ENCODE measurements at places on chromosomes 5 and 9. TPM values are rescaled to one million over a fixed set of nuclear protein-coding genes. Genes with fewer than 3 reads are reported as not detected.

DNA sequence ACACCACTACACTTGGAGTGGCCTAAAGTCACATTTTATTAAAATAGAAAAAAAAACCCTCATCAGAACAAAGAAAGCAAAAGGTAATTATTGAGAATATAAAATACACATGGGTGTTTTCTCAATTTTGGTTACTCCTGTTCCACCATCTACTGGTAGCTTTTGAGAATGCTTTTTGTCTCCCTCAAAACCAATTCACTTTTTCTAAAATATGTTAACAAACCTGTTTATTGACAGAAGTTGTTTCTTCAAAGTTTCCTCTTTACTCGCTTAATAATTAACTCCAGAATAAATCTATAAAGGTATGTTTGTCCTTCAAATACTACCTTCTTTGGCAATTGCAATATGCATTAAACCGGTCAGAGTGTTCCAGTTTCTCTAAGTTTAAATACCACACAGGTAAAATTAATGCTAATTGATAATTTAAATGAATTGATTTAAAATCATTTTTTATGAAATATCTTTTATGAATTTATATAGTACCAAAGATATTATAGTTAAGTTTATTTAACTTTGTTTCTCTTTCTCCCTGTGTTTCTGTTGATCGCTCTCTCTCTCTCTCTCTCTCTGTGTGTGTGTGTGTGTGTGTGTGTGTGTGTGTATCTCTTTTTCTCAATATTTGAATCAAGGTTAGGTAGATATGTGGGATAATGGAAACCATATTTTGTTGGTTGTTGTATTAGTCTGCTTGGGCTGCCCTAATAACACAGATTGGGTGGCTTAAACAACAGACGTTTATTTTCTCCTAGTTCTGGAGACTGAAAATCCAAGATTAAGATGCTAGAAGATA lies 487.4 kb downstream of the PRDM9 start:
- no peak for DNase-seq
- H3K36me3 ChIP-seq: no peaks in the 10 kb centered on the region
- H3K27ac ChIP-seq: no peak overlapping the region

The BARHL1 gene
- not detected for polyA plus RNA-seq

DNA sequence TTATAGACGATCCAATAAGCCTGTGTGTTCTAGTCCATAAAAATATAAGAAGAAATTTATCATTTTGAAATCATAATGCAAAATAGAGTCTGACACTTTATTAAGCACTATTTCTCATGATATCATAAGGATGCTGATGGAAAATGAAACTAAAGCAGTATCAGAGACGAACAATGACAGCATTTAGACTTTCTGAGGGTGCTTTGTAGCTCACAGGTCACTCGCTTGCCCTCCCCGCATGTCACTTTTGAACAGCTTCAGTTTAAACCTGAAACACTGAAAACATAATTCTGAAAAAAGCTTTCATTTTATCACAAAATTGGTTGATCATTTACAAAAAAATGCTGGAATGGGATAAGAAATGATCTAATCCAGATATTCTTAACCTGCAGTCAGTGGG lies 247.1 kb downstream of the EBF1 start:
- no peaks in the 10 kb centered on the region for H3K4me1 ChIP-seq
- no peaks in the 10 kb centered on the region for H3K36me3 ChIP-seq
- H3K4me3 ChIP-seq: no peak overlapping the region
- DNase-seq: no peak
- no peak overlapping the region for H3K27ac ChIP-seq

The LCN9 gene
- polyA plus RNA-seq: not detected

DNA sequence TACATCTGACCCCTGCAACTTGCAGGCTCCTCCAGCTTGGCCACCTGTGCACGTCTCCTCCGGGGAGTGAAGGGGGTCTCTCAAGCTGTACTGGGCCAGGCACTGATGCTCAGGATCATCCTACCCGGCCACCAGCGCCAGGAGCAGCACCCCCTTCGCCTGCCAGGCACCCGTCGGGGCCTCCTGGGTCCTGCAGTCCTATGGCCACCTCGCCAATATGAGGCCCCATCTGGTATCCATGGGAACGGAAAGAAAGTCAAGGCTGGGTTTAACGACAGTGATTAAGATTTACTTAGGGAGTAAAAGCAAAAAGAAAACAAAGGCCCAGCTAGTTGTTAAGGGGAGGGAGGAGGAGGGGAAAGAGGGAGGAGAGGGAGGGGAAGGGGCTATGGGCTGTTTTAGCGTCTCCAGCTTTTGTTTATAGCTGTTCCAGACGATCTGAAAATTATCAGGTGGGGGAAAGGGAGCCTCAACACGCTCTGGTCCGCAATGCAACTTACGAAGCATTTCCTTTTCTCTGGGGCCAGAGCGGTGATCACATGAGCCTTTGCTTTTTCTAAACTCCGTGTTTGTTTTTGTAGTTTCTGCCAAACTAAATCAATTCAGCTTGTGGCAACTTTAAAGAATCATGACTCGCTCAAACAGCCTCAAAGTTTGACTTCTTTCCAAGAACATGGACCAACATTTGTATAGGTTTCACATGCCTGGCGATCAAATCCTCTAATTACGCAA lies 132.4 kb downstream of the ROR2 start:
- H3K4me3 ChIP-seq: no peak overlapping the region
- no peak for DNase-seq
- H3K4me1 ChIP-seq: no peaks in the 10 kb centered on the region
- H3K27ac ChIP-seq: no peak overlapping the region
- no peaks in the 10 kb centered on the region for H3K27me3 ChIP-seq
- H3K36me3 ChIP-seq: no peaks in the 10 kb centered on the region

- H3K4me3 ChIP-seq: no peak overlapping the region
- H3K36me3 ChIP-seq: no peaks in the 10 kb centered on the region
- no peaks in the 10 kb centered on the region for H3K27me3 ChIP-seq
- peaks cover 89% of the 10 kb centered on the region for H3K4me1 ChIP-seq
- DNase-seq: no peak
Observed at GRCh38 chr9:114177423-114178064, 22.2 kb downstream of the COL27A1 start.

- H3K27ac ChIP-seq: no peak overlapping the region
- H3K4me3 ChIP-seq: no peak overlapping the region
- no peaks in the 10 kb centered on the region for H3K36me3 ChIP-seq
- no peaks in the 10 kb centered on the region for H3K4me1 ChIP-seq
- no peak for DNase-seq
Observed at GRCh38 chr5:180959661-180960060, 29.0 kb upstream of the BTNL3 start.

The PDE6A gene
- not detected for polyA plus RNA-seq

GRCh38 chr5:8192840-8193239 lies 323.9 kb downstream of the MTRR start:
- H3K27ac ChIP-seq: no peak overlapping the region
- no peaks in the 10 kb centered on the region for H3K27me3 ChIP-seq
- H3K36me3 ChIP-seq: no peaks in the 10 kb centered on the region
- H3K4me1 ChIP-seq: no peaks in the 10 kb centered on the region
- H3K4me3 ChIP-seq: no peak overlapping the region

DNA sequence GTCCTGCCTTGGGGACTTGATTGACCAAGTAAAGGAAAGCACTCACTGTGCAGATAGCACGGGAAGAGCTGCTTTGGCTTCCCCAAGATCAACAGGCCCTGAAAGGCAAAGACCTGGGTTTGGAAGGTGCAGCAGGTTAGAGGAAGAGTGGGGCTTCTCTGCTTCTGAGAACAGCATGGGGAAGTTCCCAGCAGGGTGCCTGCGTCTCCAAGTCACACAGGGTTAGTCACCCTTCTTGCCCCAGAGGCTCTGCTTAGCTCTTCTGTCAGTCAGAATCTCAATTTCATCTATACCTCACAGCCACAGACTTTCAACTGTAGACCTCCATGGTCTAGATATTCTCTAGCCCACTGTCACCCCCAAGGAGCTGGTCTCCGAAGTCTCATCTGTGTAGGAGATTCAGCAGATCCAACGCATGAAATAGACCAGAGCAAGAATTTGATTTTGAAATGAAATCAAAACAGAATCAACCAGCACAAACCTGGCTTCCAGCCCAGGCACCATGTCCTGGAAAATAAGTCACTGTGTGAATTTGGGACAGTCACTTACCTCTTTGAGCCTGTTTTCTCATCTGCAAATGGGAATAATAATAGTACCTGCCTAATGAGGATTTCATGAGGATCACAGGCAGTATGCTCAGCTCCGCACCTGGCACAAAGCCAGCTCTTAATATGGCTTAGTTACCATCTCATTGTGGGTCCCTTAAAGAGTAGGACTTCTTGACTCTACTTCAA lies 64.0 kb downstream of the SFXN1 start:
- no peaks in the 10 kb centered on the region for H3K36me3 ChIP-seq
- H3K27me3 ChIP-seq: peaks cover 7% of the 10 kb centered on the region
- no peak overlapping the region for H3K4me3 ChIP-seq
- no peak overlapping the region for H3K27ac ChIP-seq

- no peak for DNase-seq
- no peaks in the 10 kb centered on the region for H3K27me3 ChIP-seq
- H3K4me3 ChIP-seq: no peak overlapping the region
- peaks cover 26% of the 10 kb centered on the region for H3K4me1 ChIP-seq
- H3K36me3 ChIP-seq: no peaks in the 10 kb centered on the region
Observed at GRCh38 chr9:15293804-15294316, 13.2 kb downstream of the TTC39B start.

The ORM2 gene
- 7,373 TPM for polyA plus RNA-seq

DNA sequence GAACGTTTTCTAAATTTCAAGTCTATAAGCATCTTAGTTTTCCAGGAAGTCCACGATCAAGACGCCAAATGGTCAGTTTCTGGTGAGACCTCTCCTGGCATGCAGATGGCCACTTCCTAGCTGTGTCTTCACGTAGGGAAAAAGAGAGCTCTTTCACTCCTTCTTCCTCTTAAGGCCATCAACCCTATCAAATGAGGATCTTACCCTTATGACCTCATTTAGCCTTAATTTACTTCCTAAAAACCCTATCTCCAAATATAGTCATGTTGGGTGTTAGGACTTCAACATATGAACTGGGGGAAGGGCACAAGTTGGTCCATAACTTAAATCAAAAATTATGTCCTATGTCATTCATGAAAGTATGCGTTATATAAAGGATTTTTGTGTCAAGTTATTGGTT lies 229.5 kb downstream of the ARL15 start:
- no peaks in the 10 kb centered on the region for H3K4me1 ChIP-seq
- no peaks in the 10 kb centered on the region for H3K36me3 ChIP-seq

DNA sequence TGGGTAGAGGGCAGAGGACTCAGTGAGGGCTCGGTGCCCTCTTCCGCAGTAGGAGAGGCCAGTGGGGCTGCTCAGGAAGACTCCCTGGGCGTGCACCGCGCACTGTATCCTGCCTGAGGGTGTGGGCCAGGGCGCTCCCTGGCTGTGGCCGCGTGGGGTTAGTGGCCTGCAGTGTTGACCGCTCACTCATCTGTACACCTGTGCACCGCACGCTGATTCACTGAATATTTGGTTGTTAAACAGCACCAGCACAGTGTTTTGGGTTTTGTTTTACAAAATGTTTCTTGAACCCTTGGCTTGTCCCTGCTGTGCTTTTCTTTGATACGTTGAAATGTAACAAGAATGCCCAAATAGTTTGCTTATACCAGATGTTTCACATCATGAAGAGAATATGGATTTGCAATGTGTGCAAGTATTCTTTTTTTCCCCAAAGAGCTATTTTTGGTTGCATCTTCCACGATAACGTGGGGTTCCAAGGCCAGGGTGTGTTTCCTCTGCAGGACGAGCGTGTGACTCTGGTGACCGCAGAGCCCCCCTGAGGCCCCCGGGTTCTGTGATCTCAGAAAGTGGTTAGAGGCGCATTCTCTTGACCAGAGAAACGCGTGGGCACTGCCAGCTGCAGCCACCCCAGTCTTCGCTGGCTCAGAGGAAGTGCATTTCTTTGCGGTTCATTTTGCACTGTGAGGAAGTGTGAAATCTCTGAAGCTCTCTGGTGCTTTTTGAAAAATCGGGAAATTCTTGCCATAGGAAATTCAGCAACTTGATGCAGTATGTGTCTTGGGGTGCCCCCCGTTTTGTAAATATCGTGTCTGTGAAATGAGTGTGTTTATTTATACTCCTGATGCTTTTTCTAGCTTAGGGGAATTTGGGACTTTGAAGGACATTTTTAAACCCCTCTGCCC lies 46.9 kb downstream of the AHRR start:
- no peaks in the 10 kb centered on the region for H3K36me3 ChIP-seq
- no peak overlapping the region for H3K27ac ChIP-seq
- H3K4me3 ChIP-seq: no peak overlapping the region
- peak; percentile 29 for DNase-seq
- no peaks in the 10 kb centered on the region for H3K4me1 ChIP-seq

The NUTM2F gene
- polyA plus RNA-seq: 0.01 TPM

DNA sequence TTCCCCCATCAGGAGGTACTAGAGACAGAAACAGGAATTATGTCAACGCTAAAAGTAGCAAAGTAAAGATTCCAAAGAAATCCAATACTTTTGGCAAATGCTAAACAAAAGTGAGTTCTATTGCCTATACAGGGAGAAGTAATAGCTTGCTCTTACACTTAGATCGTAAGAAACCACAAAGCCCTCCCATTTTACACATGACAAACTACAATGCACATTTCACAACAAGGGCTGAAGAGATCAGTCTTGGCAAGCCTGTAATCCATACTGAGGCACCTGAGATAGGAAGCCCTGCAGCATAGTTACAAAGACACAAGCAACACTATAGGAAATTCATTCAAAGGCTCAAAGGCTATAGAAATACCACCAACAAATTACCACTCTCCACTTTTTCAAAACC lies 7.7 kb downstream of the HNRNPK start:
- peaks cover 86% of the 10 kb centered on the region for H3K36me3 ChIP-seq
- H3K27me3 ChIP-seq: no peaks in the 10 kb centered on the region
- H3K4me3 ChIP-seq: no peak overlapping the region
- DNase-seq: no peak
- peaks cover under 1% of the 10 kb centered on the region for H3K4me1 ChIP-seq

DNA sequence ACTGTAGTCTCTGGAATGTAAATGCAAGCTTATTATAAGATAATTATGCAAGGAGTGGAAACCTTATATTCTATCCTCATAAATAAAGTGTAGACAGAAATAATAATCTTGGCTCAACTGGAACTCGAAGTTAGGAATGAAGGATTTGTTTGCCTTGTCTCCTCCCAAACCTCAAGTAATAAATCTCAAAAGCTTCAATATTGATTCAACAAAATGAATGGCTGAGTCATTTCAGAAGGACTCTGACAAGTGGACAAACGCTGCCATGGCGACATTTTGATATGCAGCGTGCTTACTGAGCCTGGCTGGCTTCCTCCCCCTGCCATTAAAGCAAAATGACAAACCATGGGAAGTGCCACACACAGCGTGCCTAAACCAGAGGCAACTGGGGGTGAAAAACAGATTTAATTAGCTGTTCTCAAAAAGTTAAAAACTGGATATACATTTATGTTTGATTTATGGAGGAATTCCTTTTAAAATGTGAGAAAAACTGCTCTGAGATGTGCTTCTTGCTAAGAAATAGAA lies 10.5 kb upstream of the ADGRV1 start:
- DNase-seq: no peak
- no peak overlapping the region for H3K27ac ChIP-seq
- H3K36me3 ChIP-seq: no peaks in the 10 kb centered on the region
- no peaks in the 10 kb centered on the region for H3K4me1 ChIP-seq

- no peaks in the 10 kb centered on the region for H3K4me1 ChIP-seq
- peaks cover 14% of the 10 kb centered on the region for H3K36me3 ChIP-seq
- no peak for DNase-seq
Observed at GRCh38 chr9:129823542-129823934, 398 bp downstream of the TOR1A start.

GRCh38 chr5:2018390-2018724 lies 135.6 kb upstream of the IRX4 start:
- no peaks in the 10 kb centered on the region for H3K36me3 ChIP-seq
- no peaks in the 10 kb centered on the region for H3K27me3 ChIP-seq
- H3K27ac ChIP-seq: no peak overlapping the region
- no peak overlapping the region for H3K4me3 ChIP-seq
- DNase-seq: no peak

- no peaks in the 10 kb centered on the region for H3K27me3 ChIP-seq
- H3K36me3 ChIP-seq: no peaks in the 10 kb centered on the region
- no peak overlapping the region for H3K4me3 ChIP-seq
- no peaks in the 10 kb centered on the region for H3K4me1 ChIP-seq
Observed at GRCh38 chr9:82346040-82346439, 357.5 kb downstream of the SPATA31D1 start.

The HTR4 gene
- polyA plus RNA-seq: 0.19 TPM

All from liver (tissue), 10 donors.